CD8-positive, alpha-beta T cell (primary cell): ENCODE measurements at places on chromosomes 7 and 10. TPM values are rescaled to one million over a fixed set of nuclear protein-coding genes. Genes with fewer than 3 reads are reported as not detected.

TDRD1 gene
- total RNA-seq, result not detected

PLXNA4 gene
- 2.1 TPM for total RNA-seq

CDHR3 gene
- total RNA-seq, result 4.4 TPM

PHTF2 gene
- 10.2 TPM for total RNA-seq

TRIL gene
- total RNA-seq, result not detected

OR2A1 gene
- total RNA-seq, result not detected

OR2A42 gene
- not detected for total RNA-seq

CSGALNACT2 gene
- 66.9 TPM for total RNA-seq

SAMD9 gene
- total RNA-seq, result 23.8 TPM

LLCFC1 gene
- total RNA-seq, result not detected

CCDC172 gene
- total RNA-seq, result not detected

LRMDA gene
- not detected for total RNA-seq

RBP4 gene
- total RNA-seq, result not detected

BAIAP2L1 gene
- 0.43 TPM for total RNA-seq

GRM3 gene
- not detected for total RNA-seq

PUS7 gene
- total RNA-seq, result 2.0 TPM

- DNase-seq, result no peak
Measured at GRCh38 chr7:31683445-31684225, 3.4 kb upstream of the PPP1R17 start.

- no peak for DNase-seq
Measured at GRCh38 chr7:39721345-39721744, 98.0 kb downstream of the RALA start.

DNA sequence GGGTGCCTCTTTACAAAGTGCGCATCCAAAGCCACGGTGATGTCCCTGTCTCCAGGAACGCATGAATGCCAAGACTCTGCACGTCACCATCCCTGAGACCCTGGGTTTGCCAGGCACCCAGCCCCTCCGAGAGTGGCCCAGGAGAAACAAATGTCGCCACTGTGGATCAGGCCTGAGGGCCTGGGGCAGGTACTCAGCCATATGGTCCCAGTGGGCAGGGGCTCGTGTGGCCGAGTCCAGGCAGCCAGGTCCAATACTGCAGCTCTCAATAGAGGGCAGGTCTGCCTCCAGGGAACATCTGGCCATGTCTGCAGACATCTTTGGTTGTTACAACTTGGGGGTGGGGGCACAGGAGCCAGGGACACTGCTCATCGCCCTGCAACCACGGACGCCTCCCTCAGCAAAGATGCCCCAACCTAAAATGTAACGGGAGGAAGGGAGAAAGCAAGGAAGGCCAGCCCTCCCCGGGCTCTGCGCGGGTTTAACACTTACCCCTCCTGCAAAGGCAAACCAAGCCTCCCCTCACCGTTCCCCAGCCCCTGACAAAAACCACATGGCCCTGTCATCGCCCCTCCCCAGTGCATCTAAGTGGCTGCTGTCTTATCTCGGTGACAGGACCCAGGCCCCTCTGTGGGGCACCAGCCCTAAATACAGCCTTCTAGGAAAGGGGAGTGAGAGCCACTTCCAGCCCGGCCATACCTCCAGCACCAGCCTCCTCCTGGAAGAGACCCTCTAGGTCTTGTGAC, 10.3 kb upstream of the PAPOLB start:
- no peak for DNase-seq

DNA sequence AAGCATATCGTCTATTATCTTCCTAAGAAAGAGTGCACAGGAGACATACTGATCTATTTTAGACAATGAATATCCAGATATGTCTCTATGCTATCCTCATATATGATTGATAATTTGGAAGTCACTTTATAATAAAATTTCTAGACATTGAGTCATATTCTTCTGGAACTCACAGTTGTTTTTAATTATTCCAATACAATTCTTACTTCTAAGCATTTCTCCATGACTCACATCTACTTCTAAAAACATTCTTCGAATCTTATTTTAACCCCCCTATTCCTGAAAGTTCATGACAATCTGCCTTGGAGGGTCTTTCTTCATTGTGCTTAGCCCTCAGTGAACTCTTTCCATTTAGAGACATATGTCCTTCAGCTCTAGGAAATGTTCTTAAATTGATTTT, 368.1 kb downstream of the MDFIC start:
- DNase-seq, result no peak

DNA sequence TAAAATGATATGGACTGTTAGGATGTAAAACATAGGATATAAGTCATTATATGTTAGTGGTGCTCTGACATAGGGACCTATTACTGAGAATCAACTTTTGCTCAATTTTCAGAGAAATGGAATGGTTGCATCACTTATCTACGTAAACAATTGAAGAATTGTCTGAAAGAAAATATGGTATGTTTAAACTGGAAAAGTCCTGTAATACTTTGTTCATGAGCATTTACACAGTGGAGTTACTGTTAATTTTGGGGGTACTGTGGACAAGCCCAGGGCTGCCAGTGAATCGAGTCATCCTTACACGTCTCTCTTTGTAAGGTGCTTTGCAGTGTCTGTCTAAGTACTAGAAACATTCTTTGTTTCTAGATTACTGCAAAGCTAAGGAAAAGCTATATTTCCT, 152.0 kb downstream of the ZNF22 start:
- no peak for DNase-seq

GRCh38 chr10:130751851-130752250, 559.7 kb downstream of the TCERG1L start:
- DNase-seq, result no peak

DNA sequence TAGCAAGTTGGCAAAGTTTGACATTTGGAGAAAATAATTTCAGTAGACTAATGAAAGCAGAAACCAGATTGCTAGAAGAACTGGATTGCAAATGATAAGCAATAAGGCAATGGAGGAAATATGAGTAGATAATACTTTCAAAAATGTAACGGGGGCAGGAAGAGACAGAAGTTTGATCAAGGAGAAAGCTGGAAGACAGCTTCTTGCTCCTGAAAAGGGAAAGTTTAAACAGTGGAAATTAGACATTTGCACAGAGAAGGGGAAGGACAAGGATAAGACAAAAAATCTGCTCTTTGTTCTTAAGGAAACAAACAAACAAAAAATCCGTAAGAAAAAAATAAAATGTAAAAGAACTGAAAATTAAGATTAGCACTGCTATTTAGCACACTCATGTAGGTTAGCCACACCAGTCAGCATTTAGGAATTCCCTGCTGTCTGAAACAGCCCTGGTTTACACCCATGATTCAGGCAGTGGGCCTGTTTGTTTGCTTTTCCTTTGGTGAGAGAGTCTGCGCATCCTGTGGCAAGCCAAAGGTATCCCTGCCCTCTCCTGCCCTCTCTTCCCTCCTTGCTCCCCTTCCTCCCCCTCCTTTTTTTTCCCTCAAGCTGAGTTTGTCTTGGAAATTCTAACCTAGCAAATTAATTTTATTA, 104.3 kb upstream of the CAV2 start:
- no peak for DNase-seq

GRCh38 chr7:2602406-2603043, 29.3 kb upstream of the TTYH3 start:
- DNase-seq, result no peak

GRCh38 chr7:12493863-12494686, 76.4 kb upstream of the SCIN start:
- no peak for DNase-seq

DNA sequence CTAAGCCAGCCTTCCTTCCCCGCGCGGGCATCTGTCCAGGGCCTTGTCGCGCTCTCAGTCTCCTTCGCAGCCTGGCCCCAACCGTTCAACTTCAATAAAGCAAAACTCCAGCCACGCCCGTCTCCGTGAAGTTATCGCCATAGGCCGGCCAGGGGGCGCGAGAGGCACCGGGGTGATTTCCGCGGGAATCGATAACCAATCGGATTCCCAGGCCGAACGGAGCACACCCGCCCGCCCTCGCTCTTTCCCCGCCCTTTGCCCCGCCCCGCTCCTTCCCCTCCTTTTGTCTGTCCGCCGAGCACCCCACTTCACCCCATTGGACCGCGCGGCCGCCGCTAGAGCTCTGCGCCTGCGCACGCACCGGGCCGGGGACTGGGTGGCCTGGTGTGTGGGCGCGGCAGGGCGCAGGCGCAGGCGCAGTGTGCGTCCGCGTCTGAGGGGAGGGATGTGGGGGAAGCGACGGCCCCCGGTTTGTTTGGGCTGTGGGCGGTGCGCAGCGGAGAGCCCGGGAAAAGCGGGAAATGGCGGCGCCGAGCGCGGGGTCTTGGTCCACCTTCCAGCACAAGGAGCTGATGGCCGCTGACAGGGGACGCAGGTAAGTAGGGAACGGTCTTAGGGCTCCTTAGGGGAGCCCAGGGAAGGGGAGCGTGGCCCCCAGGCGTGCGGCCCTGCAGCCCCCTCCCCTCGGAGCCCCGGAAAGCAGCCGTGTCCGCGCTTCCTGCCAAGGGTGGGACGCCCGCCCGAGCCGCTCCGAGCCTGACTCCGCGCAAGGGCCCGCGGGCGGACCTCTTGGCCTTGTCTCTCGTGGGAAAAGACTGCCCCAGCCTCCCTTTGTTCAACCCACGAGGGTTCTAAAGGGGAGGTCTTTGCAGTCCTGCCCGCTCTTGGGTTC, at the start of gene CASP2:
Gene CASP2, plus strand, starts transcription at position 417 of the 892 bp plus-strand sequence. Its CDS starts 105 bp downstream, at position 522.
- peak; percentile 99 for DNase-seq

DNA sequence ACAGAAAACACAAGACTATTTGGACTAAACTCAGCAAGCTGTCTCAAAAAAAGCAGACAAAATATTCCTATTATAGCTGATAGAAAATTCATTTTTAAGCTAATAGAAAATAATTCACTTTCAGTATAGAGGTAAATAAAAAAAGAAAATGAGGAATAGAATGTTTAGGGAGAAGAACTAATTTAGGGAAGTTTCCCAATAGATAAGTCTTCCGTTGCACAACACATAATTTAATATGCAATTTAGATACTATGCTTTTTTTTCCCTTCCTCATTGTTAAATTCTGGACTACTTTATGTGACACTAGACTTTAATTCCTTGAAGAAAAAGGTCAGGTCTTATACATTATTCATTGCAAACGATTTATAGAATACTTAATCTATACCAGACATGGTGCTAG, 10.3 kb downstream of the PNPLA8 start:
- DNase-seq, result no peak

DNA sequence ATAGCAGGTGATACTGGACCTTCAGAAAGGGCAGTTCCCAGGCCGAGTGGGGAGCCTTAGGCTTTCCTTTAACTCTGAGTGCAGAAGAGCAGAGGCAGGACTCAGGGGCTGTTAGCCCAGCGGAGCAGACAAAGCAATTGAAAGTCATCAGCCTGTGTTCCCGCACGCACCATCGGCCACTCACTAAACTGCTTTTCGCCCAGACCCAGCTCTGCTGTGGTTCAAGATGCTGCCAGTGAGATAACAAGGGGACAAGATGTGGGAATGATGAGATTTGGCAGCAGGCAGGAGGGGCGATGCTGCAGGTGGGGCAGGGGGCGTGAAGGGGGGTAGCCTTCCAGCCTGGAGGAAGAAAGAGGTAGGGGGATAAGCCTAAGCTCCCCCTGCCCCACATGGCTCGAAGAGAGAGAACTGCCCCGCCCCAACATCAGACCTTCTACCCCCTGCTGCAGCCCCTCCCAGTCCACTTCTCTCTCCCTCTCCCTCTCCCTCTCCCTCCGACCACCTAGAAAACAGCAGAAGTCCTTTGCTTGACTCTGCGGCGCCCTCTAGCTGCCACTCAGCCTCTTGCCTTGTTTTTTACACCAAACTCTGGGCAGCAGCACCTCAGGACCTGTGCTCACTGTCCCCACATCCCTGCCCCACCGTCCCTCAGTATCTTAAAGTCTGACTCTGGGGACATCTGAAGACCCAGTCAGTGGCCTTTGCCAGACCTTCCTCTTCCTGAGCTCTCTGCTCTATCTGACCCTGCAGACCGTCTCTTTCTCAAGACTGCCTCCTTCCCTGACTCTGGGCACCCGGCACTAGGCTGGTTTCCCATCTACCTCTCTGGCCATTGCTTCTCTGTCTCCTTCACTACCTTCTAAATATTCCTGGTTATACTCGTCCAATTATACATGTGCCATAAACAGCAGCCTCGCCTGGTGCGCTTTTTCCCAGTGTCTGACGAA, 110.5 kb downstream of the C10orf105 start:
- DNase-seq, result peak; percentile 42

- no peak for DNase-seq
Measured at GRCh38 chr10:64394744-64395143, 873.5 kb downstream of the REEP3 start.

GRCh38 chr7:159033473-159033825, 111.2 kb downstream of the VIPR2 start:
- no peak for DNase-seq

DNA sequence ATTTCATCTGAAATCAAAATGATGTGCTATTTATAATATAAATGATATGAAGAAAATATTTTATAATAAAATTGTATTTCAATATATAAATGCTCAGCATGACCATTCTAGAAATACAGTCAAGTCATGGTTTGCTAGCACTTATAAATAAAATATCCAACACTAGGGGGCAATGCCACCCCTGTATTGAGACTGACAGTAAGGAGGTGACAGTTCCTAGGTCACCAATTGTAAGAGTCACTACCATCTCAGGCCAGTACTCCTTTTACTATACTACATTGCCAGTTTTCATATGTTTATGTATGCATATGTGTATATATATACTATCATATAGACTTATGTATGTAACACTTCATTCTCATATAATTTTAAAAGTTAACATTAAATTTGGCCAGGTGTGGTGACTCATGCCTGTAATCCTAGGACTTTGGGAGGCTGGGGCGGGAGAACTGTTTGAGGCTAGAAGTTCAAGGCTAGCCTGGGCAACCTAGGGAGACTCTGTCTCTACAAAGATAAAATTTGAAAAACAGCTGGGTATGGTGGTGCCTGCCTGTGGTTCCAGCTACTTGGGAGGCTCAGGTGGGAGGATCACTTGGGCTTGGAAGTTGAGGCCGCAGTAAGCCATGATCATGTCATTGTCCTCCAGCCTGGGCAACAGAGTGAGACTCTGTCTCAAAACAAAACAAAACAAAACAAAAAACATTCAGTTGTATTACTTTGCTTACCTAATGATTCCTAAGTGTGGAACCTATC, 2.4 kb upstream of the CNOT4 start:
- peak; percentile 23 for DNase-seq

DNA sequence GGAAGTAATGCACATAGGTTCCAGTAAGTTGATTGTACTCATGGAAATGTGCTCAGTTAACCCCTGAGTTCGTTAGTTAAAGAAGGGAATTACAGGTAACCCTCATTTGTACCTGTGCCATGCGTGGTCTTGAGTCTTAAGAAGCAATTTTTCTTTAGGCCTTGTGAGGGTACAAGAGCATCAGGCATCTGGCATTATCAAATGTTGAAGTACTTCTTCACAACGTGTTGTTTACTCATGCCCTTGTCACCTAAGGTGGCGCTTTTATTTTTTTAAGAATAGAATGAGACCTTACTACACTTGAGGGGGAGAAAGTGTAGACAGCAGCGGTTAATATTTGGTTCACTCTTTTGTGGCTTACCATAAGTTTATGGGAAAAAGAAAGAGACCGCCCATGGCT, 167.1 kb downstream of the VTI1A start:
- DNase-seq, result no peak

GRCh38 chr10:11605807-11606408, 5.5 kb downstream of the USP6NL start:
- DNase-seq, result no peak

- DNase-seq, result no peak
Measured at GRCh38 chr10:130012129-130012528, 48.1 kb upstream of the EBF3 start.
